ENCODE measurements at places on chromosomes 12 and 14.

DNA sequence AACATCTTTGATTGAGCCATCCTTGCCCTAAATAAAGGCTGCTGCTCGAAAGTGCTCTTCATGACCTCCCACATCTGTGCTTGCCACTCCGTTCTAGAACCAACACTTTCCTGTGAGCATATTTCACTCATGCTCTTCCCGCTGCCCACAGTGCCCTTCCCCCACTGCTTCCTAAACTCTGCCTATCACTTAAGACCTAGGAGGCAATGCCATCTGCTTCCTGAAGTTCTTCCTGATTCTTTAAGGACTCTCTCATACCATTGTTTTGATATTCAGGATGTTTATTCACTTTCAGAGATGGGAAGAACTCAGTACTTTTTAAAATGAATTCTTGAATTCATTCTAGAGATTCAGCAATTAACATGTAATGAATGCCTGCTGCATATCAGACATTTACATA is 49.9 kb downstream of the ZFYVE21 start:
- DNase-seq = no peak

DNA sequence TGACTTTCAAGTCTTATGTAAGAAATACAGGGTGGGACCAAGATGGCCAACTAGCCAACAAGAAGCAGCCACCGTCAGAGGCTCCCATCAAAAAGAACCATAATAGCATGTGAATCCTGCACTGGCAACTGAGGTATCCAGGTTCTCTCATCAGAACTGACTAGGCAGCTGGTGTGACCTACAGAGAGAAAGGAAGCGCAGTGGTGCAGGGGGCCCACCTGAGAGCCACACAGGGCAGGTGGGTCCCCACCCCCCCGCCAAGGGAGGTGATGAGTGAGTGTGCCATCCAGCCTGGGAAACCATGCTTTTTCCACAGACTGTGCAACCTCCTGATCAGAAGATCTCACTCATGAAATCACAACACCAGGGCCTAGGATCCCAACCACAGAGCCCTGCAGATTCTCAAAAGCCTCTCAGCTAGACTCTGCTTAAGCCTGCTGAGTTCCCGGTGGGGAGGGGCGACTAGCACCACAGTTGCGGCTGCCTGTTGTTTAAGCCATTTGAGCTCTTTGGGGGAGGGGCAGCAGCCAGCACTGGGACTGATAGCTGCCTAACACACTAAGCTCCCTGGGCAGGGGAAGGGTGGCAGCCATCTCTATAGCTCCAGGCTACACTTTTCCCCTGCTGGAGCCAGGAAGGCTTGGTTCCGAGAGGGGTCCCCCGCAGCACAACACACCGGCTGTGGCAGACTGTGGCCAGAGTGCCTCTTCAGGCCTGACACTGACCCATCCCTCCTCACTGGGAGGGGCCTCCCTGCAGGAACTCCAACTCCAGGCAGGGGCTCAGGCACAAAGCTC is 75.3 kb downstream of the GARIN6 start:
- DNase-seq = no peak

- DNase-seq = no peak
Observed at GRCh38 chr14:91115986-91116770, 2.3 kb downstream of the DGLUCY start.

DNA sequence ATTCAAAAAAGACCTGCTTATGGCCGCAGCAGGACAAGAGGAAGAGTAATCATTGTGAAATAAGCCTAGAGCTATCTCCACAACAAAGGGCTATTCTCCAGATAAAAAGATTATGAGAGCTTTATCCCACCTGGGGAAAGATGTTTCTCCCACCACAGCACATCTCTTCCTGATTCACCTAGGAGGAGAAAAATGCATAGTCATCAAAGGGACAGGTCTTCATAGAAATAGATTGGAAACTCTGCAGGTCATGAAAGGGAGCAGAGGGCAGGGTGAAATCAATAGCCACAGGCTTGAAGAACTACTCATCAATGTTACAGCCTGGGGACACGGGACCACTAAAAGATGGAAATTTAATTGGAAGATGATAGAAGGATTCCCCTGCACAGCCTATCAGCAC is 453.8 kb upstream of the TMEM132C start:
- no peak for DNase-seq

- DNase-seq = peak; percentile 31
Observed at GRCh38 chr14:95943699-95944098, 67.1 kb downstream of the TUNAR start.

DNA sequence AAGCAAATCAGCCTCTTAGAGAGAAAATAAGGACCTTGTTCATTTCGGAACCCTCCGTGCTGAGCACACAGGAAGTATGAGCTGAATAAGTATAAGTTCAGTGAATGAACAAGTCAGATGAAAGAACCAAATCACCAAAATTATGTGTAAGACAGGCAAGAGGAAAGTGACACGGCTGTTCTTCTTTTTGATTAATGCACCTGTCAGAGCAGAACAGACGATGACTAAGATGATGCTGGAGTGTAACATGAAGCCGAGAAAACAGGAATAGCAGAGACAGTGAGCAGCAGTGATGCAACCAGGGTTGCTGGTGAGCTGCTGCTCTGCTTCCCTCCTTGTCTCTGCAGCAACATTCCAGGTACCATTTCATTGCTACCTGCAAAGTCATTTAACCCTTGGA is 861.1 kb downstream of the GALC start:
- peak; percentile 59 for DNase-seq

GRCh38 chr12:78198896-78199295 is 368.2 kb downstream of the NAV3 start:
- DNase-seq = no peak
